Central memory CD8-positive, alpha-beta T cell (primary cell): ENCODE measurements at places on chromosomes 2 and 18.

GRCh38 chr2:10909050-10909995, 2.4 kb upstream of the KCNF1 start:
- no peak for DNase-seq

DNA sequence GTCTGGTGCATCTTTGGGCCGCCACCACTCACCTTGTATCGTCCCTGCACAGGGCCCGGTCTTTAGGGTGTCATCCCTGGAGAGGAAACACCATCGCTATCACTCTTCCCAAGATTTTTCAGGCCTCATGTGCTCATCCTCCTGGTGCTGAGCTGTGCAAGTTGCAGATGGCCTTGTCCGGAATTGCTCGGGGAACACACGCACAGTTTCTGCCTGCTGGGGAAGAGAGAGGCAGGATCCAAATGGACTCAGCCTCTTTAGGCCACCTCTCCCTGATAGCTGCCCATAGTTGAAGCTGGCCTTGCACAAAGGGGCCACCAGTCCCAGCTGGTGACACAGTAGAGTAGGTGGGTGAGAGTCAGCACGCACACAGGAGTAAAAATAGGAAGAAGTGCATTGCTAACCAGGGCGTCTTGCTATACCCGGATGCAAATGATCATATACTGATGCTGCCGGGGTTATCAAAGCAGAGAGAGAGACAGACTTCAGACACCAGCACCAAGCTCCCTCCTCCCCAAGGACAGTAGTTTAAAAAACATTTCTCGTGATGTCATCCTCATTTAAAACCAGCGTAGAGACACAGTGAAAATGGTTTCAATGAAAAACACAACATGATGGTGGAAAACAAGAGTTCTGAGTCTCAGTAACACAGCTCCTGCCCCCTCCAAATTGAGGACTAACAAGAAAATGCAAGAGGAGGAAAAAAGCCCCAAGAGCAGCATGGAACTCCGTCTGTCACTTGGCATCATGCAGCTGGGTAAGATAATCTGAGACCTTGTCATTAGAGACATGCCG, 147.5 kb upstream of the NCK2 start:
- no peak for DNase-seq

- no peak for DNase-seq
Observed at GRCh38 chr18:45519411-45520280, 95.6 kb upstream of the SLC14A2 start.

GRCh38 chr2:118098307-118099030, 10.2 kb downstream of the INSIG2 start:
- no peak for DNase-seq

DNA sequence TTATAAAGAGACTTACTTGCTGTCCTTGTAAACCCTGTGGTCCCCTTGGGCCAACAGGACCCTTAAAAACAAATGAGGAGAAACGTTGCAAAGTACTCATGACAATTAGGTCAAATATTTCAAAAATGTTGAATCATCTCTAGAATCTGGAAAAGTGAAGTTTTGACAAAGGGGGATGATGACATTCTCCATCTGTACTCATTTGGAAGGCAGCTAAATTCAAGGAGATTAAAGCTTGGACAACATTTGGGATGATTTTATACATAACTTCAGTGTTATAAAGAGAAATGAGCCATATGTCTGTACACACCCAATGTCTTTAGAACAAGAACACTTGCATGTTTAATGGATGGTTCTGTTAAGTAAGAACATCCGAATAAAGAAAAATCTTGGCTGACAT, 92.9 kb downstream of the COL5A2 start:
- no peak for DNase-seq

DNA sequence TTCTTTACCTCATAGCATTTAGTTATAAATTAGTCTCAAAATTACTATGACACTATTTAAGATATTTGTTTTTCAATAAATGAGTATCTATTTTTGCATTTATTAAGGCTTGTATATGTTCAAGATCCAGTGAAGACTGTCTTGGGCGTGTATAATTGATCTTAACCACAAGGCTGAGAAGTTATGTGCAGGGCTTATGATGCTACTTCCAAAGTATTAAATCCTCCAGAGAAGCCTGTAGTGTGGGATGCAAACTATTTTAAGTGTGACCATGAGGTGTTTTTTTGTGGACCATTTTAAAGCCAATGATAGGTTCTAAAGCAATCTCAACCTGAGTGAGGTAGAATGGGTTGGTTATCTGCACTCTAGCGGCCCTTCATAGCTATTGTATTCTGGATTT, 219.9 kb downstream of the ZNF407 start:
- no peak for DNase-seq

GRCh38 chr2:180790891-180791290, 189.5 kb upstream of the UBE2E3 start:
- DNase-seq = no peak

GRCh38 chr2:235390816-235391194, 103.0 kb upstream of the AGAP1 start:
- no peak for DNase-seq
